ENCODE measurements at places on chromosomes 4 and X.

GRCh38 chrX:91080822-91081221 lies 353.8 kb upstream of the PABPC5 start:
- DNase-seq: no peak

- DNase-seq: no peak
These were observed 40.0 kb downstream of the RIPPLY1 start for GRCh38 chrX:106862972-106863688.

GRCh38 chr4:177770776-177771175 lies 328.5 kb upstream of the AGA start:
- DNase-seq: no peak

DNA sequence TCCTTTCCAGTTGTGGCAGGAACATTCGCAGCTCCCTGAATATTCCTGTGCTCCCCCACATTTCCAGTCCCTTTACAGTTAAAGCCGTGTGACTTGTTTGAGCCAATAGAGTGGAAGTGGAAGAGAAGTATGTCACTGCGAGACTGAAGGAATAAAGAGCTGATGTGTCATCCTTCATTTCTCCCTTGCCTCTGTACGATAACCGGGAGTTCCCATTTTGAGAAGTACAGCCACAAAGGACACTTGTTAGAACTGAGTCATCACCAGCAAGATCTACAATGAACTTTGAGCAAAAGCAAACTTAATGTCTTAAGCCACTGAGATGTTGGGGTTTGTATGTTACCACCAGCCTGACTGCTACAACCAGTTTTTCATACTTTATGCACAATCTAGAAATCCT lies 92.3 kb downstream of the SPRY1 start:
- no peak for DNase-seq

- peak; percentile 19 for DNase-seq
These were observed 73.6 kb upstream of the PJA1 start for GRCh38 chrX:69238887-69239231.

GRCh38 chrX:152897222-152898131 lies at the start of gene ZNF185:
Gene ZNF185 (plus strand): TSS chrX:152898067. CDS start chrX:152914490, 16,423 bp downstream.
- DNase-seq: no peak

DNA sequence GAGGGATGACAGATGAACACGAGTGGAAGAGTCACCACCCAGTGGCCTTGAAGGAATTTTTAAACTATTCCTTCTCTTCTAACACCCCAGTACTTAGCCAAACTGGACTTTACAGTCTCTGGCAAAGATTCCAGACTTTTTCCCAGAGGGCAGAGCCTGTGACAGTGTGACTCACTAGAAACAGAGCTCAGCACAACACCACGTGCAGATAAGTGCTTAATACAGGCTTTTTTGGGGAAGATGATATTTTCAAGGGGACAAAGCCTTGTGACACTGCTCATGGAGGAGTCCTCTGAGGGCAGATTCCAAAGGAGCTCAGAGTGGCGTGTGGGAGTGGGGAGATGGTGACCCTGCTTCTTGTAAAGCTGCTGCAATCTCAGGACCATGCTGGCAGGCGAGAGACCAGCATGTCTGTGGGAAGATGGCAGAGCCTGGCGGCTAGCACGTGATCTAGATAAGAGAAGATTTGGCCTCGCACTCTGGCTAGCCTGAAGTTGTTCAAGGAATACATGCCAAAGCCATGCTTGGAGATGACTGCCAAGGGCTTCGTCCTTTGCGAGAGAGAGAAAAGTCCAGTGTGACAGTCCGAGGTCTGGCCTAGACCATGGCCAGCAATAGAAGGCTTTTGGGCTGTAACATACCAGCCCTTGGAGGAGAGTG lies 2.4 kb downstream of the RAB33A start:
- DNase-seq: peak; percentile 17

- no peak for DNase-seq
These were observed 546 bp downstream of the ZRSR2 start for GRCh38 chrX:15790769-15791290.

GRCh38 chrX:109760209-109760921 lies 27.3 kb upstream of the ACSL4 start:
- DNase-seq: no peak

- no peak for DNase-seq
These were observed 105.3 kb downstream of the DTHD1 start for GRCh38 chr4:36386691-36387090.

DNA sequence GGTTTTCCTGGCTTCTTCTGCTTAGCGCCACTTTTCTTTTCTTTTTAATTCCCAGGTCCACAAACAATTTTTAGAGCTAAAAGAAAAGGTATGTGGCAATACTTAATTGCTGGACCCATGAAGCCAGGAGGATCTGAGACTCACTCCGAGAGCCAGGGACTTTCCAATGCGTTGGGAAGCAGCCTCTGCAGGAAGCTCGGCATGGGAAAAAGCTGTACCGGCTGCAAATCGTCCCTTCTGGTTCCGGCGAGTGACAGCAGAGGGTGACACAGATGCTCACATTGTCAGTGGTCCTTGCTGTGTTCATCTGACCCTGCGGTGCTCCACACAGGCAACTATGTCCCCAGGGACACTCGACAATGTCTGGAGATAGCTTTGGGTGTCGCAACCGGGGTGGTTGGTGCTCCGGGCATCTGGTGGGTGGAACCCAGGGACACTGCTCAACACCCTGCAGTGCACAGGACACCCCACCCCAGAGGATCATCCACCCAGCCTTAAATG lies 164.0 kb downstream of the PRKX start:
- DNase-seq: peak; percentile 6

DNA sequence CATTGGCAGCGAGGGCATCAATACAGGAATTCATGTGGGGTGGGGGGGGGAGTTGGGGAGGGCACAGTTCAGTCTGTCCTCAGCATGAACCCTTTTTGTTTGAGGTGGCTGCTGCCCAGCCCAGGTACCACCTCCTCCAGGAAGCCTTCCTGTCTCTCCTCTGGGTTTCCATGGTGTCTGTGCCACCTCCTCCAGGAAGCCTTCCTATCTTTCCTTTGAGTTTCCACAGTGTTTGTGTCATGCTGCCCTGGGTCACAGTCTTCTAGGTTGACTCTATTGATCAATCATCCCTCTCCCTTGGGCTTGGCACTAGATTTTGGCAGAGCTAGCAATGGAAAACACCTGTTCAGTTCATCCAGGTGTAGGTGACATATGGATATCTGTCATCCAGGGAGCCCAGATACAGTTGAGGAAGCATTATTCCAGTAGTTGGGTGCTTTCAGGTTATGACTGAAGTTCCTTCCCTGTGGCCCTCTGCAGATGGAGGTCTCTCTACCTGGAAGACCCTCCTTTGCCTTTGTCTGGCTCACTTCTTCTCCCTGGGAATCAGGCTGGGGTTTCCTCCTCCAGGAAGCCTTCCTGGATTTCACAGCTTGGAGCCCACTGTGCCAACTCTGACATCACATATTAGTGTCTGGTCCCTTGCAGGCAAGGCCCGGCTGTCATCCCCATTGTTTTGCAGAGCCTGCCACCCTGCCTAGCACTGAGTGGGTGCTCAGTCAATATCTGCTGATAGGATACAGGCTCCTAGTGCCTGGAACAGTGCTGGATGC lies 96.6 kb downstream of the SORCS2 start:
- no peak for DNase-seq

DNA sequence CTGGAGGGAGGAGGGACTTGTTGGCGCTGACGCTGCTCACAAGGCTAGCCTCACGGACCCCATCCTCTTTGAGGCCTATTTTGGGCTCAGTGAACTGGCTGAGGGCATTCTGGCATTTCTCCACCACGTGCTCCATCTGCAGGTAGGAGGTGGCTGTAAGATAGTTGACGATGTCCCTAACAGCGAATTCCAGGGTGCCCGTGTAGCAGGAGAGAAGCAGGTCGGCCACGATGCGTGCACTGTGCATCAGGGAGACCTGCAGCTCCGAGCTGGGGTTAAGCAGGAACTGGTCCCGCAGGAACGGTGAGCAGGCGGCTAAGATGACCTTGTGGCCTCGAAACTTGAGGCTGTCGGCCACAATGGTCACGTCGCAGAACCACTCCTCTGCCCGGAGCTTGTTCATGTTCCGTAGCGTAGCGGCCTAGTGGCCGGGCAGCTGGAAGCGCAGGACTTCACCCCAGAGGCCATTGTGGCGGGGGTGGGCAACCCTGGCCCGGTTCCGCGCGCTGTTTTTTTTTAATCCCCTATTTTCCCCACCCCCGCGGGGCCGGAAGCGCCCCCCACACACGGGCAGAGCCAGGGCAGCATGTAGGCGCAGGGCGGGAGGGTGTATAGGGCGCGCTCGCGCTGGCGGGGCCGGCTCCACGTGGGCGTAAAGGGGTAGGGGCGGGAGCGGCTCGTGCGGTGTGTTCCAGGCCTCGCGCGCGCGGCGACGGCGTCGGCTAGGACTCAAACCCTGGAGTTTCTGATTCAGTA lies 73.2 kb downstream of the UBE2K start:
- DNase-seq: no peak

GRCh38 chrX:41245641-41246040 lies 88.3 kb upstream of the DDX3X start:
- DNase-seq: no peak

DNA sequence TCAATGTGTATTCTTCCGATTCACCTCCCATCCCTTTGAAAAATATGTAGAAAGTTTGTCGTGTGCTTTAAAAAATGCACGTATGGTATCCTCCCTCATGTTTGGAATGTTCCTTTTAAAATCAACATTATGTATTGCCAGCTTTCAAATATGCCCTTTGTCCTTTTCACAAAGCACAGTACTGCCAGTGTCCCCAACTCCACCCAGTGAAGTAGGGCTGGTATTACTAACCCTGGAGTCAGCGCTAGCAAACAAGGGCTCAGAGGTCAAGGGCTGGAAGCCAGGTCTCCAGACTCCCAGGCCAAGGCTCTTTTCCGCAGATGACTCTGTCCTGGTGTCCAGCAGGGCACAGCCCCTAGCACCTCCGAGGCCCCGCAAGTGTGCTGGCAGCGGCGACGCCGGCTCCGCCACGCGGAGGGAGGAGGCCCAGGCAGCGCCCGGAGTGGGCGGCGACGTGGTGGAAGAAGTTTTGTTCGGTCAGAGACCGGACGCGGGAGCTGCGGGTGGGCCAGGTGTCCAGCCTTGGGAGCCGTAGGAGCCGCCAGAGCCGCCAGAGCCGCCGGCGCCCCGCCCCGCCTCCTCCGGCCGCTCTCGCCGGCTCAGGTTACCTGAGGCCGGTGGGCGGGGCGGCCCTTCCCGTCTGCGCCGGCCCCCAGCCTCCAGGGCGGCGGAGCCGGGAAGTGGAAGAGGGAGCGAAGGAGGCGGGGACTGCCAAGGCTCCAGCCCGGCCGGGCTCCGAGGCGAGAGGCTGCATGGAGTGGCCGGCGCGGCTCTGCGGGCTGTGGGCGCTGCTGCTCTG lies at the start of gene IL13RA1:
Gene IL13RA1 (plus strand): TSS at position 720 of the 799 bp plus-strand sequence. CDS start 33 bp downstream, at position 753.
- peak; percentile 77 for DNase-seq

DNA sequence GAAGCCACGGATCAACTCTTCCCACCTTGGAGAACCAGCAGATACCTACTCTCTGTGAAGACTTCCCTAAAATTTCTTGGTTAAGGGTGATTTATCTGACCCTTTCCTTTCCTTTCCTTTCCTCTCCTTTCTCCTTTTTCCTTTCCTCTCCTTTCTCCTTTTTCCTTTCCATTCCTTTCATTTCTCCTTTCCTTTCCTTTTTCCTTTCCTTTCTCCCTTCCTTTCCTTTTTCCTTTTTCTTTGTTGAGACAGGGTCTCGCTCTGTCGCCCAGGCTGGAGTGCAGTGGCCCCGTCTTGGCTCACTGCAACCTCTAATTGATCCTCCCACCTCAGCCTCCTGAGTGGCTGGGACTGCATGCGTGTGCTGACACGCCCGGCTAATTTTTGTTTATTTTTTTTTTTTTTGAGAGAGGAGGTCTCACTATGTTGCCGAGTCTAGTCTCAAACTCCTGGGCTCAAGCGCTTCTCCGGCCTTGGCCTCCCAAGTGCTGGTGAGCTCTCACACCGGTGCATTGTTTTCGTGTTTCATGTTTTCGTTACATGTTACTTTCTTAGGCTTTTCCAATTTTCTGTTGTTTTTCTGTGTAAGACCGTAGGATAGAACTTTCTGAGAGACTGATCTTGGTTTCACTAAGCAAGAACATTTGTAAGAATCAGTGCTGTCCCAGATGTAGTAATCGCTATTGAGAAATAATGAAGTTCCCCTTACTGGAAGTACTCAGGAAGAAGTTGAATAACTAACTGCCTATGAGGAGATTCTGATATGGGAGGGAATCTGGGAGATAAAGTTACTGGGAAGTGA lies 2.0 kb downstream of the TMEM165 start:
- no peak for DNase-seq

DNA sequence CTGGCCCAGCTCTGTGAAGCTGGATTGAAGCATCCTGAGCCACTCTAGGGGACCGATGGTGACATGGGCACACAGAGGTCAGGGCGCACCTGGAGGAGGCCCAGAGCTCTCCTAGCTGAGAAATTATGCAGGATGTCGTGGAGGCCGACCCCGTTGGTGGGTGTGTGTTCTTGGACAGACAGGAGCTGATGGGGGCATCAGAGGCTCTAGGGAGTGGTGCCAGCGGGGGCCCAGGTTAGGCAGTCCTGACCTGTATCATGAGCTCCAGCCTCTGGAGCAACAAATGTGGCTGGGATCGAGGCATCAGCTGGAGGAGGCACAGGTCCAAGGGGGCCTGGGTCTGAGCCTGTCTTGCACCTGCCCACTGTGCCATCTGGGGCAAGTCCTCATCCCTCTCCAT lies 124.6 kb upstream of the PSAPL1 start:
- no peak for DNase-seq

GRCh38 chrX:85109235-85109634 lies 105.6 kb downstream of the APOOL start:
- no peak for DNase-seq

GRCh38 chrX:77640702-77641101 lies 145.3 kb downstream of the ATRX start:
- DNase-seq: no peak

- no peak for DNase-seq
These were observed 60.9 kb downstream of the AASDH start for GRCh38 chr4:56326363-56326762.

- DNase-seq: no peak
These were observed 1206.0 kb upstream of the ADGRL3 start for GRCh38 chr4:59994118-59994517.

- DNase-seq: no peak
These were observed 66.2 kb downstream of the BEX3 start for GRCh38 chrX:103442536-103442901.

GRCh38 chr4:183936574-183937345 lies 31.7 kb downstream of the STOX2 start:
- no peak for DNase-seq

- no peak for DNase-seq
These were observed 18.9 kb downstream of the RPS4X start for GRCh38 chrX:72258174-72258573.

GRCh38 chr4:105196523-105197145 lies 50.0 kb downstream of the TET2 start:
- DNase-seq: no peak

DNA sequence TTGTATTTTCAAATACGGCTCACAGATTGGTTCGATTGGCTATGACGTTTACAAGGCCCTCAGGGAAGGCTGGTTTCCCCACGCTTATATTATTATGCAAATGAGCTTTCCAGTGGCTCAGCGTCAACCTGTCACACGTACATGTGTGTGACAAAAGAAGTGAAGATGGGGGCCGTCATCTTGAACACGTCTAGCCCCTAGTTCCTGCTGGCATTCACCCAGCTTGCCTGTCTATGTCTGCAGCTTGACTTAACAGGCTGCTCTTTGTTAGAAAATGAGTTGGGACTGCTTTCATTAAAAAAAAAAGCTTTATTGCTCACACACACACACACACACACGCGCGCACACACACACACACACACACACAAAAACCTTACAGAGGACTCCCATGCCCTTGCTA lies 283.6 kb upstream of the CTSO start:
- DNase-seq: no peak

GRCh38 chr4:138775489-138775888 lies 240.1 kb upstream of the NOCT start:
- DNase-seq: no peak

- no peak for DNase-seq
These were observed 501.9 kb downstream of the GABRG1 start for GRCh38 chr4:45621971-45622370.

GRCh38 chr4:181427076-181427475 lies 816.1 kb upstream of the TENM3 start:
- no peak for DNase-seq

Data from heart right ventricle (tissue), 16 donors.